ENCODE measurements at places on chromosomes 6 and 20.

DNA sequence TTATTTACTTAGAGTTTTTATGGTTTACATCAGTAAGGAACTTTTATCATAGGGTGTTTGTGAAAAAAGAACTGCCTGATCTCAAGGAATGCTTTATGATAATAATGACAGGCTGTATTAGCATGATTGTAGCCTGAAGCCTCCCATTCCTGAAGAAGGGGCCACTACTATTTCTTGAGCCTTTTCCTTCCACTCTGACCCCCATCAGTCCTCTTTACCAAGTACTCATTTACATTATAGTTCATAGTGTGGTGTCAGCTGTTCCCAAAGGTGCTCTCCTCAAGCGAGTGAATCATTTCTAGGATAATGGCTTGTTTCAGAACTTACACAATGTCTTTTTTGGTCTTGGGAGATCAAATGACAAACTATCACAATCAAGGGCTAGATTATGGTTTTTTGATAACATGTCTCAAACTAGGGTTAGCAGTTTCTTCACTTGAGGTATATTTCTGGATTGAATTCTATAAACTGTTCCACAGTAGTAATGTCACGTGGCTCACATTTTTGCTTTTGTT is 283.6 kb downstream of the CDKAL1 start:
- DNase-seq = no peak

- DNase-seq = no peak
Measured at GRCh38 chr6:24888715-24889370, 46.9 kb downstream of the RIPOR2 start.

DNA sequence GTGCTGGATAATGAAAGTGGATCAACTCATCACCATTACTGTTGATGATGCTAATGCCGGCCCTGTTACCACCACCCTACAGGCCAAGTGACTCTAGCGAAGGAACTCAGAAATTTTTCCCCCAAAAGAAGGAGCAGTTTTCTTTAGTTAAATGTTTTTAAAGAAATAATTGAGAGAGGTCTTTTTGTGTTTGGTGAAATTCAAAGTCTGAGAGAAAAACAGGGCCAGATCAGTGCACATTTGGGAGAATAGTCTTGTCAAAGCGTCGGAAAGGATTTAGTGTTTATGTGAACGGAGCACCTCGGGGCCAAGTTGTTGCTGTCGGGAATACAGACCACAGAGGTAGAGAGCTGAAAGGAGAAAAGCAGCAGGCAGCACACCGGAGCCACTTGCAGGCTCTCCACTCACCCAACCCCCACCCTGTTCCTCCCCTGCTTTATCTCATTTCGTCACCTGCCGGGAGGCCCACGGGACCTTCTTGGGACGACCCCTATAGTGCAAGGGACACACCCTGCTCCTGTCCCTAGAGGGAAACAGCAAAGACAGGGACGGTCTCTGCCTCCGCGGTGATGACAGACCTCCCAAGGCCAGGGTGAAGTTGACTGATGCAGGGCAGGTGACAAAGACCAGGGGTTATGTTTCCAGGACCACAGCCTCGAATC is 6.8 kb downstream of the TFAP2B start:
- no peak for DNase-seq

DNA sequence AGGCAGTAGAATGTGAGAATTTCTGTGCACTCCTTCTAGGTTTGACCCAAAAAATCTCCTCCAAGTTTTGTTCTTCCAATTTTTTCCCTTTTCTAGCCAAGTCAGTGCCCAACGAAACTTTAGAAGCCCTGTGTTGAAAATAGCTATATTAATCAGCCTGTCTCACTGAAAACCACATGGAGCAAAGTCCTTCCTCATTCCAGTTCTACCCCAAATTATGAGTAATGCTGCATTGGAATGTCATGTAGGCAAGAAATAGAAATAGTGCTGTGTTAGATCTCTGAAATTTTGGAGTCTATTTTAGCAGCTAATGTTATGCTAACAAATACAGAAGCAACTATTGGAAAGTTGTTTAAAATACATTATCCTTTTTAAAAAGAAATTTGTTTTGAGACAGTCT is 725.5 kb downstream of the TBC1D32 start:
- no peak for DNase-seq

GRCh38 chr20:60242836-60243505 is 284.7 kb downstream of the CDH26 start:
- peak; percentile 85 for DNase-seq

DNA sequence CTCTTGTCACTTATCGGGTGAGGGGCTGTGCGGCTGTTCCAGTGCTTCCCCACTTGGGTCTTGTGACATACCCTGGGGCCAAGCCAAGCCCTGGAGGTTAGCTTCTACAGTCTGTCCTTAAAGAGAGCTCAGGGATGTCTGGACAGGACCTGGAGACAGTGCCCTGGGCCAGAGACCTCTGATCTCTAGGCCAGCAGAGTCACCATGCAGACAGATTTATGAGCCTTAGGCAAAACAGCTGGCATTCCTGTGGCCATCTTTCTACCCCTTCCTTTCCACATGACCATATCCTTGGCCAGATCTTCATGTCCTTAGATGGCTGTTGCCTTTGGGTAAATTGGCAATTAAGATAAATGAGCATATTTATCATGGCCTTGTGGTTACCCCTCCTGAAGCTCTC is 678.6 kb downstream of the MAFB start:
- DNase-seq = peak; percentile 19

GRCh38 chr6:15837205-15837604 is 174.4 kb upstream of the DTNBP1 start:
- no peak for DNase-seq

DNA sequence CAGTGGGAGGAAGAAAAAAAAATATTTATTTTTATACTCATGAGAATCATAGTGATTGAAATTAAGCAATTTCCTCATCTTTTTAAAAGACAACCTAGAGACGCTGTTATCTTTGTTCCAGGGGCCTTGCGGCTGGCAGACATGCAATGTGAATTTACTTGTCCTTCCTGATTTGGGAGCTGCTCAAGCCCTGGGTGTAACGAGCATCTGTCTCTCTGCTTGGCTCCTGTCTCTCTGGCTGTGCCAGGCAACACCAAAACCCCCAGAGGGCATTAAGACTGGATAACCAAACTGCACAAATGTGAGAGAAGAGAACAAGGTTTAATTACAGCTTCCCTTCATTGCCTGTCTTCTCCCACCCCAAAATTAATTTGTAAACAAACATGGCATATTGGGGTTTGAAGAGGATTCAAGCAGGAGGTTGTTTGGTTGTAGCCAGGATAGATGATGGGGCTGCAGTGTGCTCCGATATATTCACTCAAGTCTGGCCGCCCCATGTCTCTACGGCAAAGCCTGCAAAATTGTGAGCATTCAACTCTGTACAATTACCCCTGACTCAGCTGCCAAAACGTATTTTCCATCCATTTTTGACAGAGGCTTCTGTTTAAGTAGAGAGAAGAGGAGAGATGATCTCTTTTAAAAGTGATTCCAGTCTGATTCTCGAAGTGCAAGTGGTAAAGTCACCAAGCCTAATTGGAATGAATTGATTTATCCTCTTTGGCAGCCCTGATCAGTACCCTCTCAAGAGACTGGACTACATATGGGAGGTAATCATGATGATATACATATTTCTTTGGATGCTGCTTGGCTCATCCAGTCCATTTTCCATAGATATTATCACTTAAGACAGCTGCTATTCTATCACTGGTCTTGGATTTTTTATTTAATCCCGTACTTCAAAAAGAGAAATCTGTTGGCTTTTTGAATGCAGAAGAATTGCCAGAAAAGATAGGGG is 170.2 kb downstream of the SLC24A3 start:
- DNase-seq = no peak

DNA sequence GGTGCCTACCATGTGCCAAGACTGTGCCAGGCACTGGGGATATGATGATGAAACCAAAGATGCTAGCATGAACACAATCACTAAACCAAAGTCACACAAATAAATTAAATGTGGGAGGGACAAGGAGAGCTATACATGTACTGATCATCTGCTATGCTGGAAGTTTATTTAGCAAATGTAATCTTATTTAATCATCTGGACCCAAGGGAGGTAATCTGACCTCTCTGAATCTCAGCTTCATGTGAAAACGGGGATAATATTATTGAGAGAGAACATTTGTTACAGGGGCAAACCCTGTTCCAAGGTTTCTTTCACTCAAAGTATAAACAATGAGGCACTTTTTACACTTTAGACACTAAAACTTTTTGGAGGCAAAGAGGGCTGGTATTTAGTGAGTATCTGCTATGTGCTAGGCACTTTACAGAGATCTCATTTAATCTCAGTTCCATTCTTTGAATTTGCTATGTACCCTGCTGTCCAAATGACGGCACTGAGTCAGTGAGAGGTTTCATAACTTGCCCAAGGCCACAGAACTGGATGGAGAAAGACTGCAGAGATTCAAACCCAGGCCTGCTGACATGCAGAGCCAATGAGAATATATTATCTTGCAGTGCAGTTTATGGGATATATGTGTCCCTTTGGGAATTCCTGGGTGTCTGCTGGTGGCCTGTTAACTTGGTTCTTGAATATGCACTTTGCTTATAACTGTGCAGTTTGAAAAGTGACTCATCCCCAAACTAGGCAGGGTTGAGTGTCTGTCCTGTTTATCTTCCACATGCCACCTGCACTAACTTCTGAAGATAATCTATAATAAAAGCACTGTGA is 3.3 kb upstream of the ASXL1 start:
- peak; percentile 85 for DNase-seq

GRCh38 chr20:44691424-44692423 is 23.4 kb upstream of the CCN5 start:
- no peak for DNase-seq

DNA sequence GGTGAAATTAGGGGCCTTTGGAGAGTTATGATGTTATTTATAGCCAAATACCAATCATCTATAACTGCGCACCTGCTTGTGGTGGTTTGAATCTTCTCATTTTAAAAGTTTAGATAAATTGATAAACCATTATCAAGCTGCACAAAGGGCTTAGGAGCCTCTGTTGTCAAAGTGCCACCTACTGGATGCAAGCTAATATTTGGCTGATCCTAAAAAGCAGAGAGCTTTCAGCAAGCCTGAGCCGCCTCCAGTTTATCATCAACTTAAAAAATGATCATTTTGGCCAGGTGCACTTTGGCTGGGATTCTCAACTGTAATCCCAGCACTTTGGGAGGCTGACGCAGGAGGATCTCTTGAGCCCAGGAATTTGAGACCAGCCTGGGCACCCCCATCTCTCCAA is 58.5 kb upstream of the ATXN1 start:
- peak; percentile 48 for DNase-seq

- peak; percentile 25 for DNase-seq
Measured at GRCh38 chr6:19024737-19025136, 637.6 kb downstream of the RNF144B start.

GRCh38 chr6:30020626-30021025 is 40.4 kb upstream of the POLR1H start:
- no peak for DNase-seq

GRCh38 chr6:111888928-111889695 is 15.9 kb upstream of the FYN start:
- DNase-seq = peak; percentile 53

DNA sequence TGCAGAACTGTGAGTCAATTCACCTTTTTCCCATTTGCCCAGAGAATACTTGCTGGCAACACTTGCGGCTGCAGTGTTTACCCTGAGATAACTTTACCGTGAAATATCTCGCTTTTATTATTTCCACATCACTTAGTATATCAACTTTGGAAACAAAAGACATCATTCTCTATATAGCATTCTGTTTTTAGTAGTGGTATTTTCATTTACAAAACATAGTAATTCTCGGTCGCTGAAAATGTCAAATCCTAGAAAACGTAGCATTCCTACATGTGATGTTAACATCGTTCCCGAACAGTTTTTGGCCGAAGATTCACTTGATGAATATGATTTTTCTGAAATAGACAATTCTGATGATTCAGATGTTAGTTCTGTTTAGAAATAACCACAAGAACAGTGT is 52.0 kb downstream of the NHLRC1 start:
- no peak for DNase-seq
